ENCODE measurements at places on chromosomes 2 and 18.
A peak's percentile ranks its signal among the peaks of the same experiment; 100 is the strongest.

GRCh38 chr2:11019614-11020013 lies 107.9 kb downstream of the KCNF1 start:
- no peak for DNase-seq

DNA sequence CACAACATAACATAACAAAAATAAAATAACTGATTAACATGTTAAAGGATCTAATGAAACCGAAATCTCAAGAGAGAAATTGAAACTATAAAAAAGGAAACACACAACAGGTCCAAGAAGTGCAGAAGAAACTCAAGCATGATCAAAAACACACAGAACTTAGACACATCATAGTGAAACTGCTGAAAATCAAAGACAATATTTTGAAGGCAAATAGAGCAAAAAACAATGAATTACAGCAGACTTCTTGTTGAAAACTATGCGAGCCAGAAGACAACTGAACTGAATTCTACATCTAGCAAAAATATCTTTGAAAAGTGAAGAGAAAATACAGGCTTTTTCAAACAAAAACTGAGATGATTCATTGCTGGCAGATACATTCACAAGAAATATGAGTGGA lies 61.3 kb downstream of the UGP2 start:
- peak; percentile 5 for DNase-seq

GRCh38 chr18:49970319-49970718 lies 157.0 kb upstream of the ACAA2 start:
- DNase-seq, result no peak

- no peak for DNase-seq
Measured at GRCh38 chr2:88283886-88284592, 113.9 kb downstream of the THNSL2 start.

DNA sequence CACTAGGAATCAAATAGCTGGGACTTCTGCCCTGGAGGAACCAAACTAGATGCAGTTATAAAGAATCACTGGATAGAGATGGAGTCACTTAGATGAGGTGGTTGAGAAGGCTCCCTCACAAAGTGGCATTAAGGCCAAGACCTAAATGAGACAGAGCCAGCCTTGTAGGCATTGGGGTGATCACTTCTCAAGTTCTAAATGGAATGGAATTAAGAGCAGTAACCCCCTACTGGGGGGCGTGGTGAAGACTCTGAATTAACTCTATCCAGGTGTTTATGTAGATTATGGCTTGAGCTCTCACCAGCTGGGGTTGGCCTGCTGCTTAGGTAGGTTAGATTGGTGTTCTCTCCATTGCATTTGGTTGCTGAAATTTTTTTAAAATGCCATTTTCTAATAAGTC lies 71.3 kb downstream of the TTC27 start:
- DNase-seq, result no peak
